ENCODE measurements at places on chromosomes 6 and 20.

GRCh38 chr20:57037689-57038088 lies 228.8 kb downstream of the BMP7 start:
- DNase-seq = no peak

DNA sequence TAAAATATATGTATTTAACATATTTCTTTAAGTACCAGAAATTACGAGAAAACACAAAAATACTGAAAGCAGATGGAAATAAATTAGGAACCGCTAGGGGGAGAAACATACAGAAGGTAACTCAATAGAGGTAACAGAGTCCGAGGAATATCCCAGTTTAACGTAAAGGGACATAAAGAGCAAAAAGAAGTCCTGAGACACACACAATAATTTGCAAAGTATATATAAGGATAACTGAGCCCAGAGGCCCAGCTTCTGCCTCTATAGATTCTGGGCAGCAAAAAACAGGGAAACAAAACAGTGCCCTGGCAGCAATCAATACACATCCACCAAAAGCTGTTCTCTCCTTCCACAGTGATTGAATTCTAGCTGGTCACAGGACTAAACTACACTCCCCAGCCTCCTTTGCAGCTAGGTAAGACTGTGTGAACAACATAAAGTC lies 15.1 kb downstream of the TBC1D32 start:
- DNase-seq = no peak

- no peak for DNase-seq
Observed at GRCh38 chr20:63214514-63214913, 1.4 kb downstream of the YTHDF1 start.

DNA sequence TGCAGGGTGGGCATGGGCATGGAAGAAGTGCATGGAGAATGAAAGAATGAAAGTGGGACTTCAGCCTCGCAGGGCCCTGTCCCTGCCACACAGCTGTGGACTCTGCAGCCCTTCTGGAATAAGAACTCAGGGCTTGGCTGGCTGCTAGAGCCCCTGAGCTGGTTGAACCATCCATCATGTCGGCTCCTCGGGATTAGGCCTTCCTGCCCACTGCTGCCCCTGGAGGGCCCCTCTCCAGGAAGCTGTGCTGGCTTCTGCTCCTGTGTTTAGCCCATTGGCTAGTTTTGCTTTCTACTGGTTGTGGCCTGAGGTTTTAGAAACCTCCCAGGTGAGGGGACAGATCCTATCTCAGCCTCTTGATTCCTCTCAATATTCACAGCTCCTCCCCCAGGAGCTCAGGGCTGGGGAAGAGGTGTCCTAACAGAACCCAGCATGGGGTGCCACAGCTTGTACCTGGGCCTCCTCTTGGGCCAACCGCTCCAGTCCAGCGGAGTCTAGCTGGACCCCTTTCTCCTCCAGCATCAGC lies 7.9 kb downstream of the AARS2 start:
- DNase-seq = no peak

DNA sequence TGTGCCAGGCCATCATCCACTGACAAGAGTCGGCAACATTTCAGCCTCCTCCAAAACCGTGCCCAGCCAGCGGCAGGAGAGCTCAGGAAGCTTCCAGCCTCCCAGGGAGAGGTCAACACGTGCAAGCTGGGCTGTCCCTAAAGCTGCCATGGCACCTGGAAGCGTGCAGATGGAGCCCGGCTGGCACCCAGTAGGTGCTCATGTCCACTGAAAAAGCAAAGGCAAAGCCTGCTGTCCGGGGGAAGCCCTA lies 14.4 kb upstream of the TLDC2 start:
- DNase-seq = no peak

- DNase-seq = no peak
Observed at GRCh38 chr6:111789598-111789997, 83.7 kb downstream of the FYN start.

DNA sequence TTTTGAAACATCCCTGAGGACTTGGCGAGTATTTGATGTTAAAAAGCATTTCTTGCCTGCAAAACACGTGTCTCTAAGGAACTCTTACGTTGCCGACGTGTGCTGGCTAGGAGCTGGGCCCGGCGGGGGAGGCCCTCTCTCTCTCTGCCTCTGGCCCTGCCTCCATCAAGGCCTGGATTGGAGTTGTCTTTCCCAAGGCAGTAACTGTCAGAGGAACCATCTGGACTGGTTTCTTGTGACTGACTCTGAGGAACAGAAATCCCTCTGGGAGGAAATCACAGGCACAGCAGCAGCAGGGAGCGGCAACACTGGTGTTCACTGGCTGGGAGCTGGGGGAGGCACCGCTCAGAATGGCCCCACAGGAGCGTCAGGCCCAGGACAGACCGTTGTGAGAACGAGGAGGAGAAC lies 244.2 kb downstream of the NRN1 start:
- DNase-seq = no peak

DNA sequence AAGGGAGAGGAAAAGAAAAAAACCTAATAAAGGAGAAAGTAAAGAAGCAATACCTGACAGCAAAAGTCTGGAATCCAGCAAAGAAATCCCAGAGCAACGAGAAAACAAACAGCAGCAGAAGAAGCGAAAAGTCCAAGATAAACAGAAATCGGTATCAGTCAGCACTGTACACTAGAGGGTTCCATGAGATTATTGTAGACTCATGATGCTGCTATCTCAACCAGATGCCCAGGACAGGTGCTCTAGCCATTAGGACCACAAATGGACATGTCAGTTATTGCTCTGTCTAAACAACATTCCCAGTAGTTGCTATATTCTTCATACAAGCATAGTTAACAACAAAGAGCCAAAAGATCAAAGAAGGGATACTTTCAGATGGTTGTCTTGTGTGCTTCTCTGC lies 70.8 kb upstream of the RNF146 start:
- no peak for DNase-seq

- DNase-seq = peak; percentile 73
Observed at GRCh38 chr20:51331481-51331880, 211.0 kb downstream of the NFATC2 start.

GRCh38 chr6:80489911-80490635 lies 383.6 kb downstream of the BCKDHB start:
- DNase-seq = no peak

DNA sequence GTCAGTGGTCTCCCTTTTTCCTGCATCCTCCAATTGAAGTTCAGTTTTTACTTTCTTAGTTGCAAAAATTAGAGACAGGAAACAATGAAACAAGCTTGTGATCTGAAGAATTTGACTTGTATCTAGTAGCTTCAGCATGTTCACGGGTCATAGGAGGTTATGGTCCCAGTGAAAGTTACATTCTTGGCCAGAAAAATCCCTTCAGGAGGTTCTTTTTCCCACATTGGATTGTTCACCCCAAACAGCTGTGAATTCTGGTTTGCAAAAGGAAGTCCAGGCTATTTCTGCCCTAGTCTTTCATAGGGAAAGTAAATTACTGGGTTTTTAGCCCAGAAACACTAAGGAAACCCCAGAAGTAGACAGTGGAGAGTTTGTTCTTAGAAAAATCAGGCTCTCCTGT lies 8.1 kb downstream of the ANKS1A start:
- DNase-seq = no peak

DNA sequence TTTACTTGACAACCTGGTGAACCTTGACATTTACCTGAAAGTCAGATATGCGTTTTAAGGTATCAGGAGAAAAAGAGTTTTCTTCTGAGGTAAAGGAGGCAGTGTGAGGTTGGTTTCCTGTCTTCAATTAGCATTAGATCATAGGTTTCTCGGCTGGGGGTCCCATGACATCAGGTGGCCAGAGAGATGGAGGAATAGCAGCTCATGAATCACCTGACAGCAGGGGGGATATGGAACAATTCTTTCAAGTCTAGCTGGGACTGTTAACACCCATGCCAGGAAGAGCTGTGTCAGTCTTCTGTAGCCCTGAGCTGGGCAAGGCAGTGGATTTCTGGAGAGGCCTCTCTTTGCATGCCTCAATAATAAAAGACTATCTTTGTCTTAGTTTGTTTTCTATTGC lies 108.0 kb upstream of the TMEM170B start:
- DNase-seq = no peak

GRCh38 chr6:163405412-163406309 lies 8.9 kb upstream of the QKI start:
- no peak for DNase-seq

- DNase-seq = peak; percentile 25
Observed at GRCh38 chr6:149347067-149347466, 29.6 kb downstream of the TAB2 start.

GRCh38 chr6:139882234-139882633 lies 507.8 kb upstream of the CITED2 start:
- DNase-seq = no peak

GRCh38 chr6:113734982-113735381 lies 122.2 kb upstream of the MARCKS start:
- DNase-seq = no peak

- DNase-seq = no peak
Observed at GRCh38 chr20:52975803-52976531, 3.8 kb downstream of the TSHZ2 start.

- DNase-seq = no peak
Observed at GRCh38 chr6:18139935-18140621, 14.8 kb downstream of the TPMT start.

DNA sequence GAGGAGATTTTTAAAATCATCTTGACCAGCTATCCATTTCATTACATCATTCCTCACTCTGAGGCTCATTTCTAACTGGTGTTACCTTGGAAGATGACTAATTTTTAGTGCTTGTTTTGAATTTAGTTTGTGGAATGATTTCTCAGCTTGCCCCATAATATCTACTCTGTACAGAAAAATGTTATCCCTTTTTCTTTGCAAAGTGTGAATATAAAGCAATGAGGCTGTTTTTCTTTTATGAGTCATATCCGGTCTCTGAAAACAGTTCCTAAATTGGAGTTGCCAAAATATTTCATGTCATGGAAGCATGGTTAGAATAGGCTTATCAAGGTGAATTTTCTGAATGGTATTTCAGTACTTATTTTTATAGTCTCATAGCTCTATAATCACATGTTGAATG lies 43.8 kb downstream of the FUT9 start:
- DNase-seq = no peak

- DNase-seq = no peak
Observed at GRCh38 chr20:33062105-33062824, 8.6 kb downstream of the BPIFB3 start.

GRCh38 chr20:19291818-19292132 lies 79.3 kb downstream of the SLC24A3 start:
- no peak for DNase-seq

GRCh38 chr6:111552958-111553357 lies 52.7 kb downstream of the TRAF3IP2 start:
- no peak for DNase-seq

DNA sequence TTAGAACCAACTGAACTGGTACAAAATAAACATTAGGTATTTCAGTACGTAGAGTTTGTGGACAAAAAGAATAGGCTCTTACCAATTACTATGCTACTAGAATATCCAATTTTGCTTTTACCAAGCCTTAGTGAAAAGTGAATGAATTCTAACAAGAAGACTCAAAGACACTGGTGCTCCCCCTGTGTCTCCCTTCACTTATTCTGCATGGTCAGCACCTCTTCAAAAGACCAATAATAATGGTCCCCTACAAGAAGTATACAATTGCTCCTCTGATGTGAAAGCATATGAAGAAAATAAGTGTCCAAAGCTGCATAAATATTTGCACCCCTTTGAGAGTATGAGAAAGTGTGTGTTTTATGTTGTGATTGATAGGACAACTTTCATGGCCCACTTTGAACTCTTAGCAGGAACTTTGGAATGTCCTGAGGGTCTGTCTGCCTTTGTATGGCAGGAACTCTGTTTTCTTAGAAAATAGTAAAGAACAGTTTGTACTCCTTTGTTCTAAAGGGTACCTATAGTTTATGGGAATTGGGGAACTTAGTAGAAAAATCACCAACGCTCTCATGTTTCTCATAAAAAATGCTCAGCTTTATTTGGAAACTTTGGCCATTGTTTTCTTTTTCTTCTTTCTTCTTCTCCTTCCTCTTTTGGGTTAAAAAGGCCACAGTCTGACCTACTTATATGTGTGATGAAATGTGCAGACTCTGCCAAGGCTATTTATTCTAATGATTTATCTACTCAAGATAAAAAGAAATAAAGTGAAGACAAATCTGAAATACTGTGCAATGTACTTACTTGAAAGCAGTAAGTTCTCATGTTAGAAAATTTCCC lies 352.4 kb downstream of the LAMA2 start:
- peak; percentile 32 for DNase-seq

DNA sequence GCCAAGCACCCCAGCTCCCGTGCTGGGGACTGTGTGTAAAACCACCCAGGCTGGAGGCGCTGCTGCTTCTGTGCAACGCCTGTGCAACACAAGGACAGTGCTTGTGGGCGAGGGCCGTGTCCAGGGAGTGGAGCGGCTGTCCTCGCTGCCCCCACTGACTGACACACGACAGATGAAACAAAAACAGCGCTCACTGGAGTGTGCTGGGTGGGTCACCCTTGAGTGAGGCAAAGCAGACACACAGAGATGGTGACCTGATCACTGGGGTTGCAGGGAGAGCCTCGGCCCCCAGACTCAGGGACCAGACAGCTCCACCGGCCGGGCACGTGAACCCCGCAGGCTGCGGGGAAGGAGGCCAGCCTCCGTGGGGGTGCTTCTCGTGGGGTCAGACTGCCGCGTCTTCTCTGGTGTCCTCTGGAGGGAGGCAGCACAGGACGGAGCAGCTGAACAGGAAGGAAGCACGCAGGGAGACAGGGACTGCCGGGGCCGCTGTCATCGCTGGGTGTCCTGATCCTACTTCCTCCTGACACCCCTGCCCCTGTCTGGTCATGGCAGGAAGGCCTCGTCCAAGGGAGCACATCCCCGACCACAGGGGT lies 75.9 kb upstream of the CST7 start:
- DNase-seq = no peak

- no peak for DNase-seq
Observed at GRCh38 chr6:8064638-8065518, 689 bp upstream of the BLOC1S5 start.

- DNase-seq = no peak
Observed at GRCh38 chr20:49851991-49852390, 39.4 kb downstream of the SLC9A8 start.

DNA sequence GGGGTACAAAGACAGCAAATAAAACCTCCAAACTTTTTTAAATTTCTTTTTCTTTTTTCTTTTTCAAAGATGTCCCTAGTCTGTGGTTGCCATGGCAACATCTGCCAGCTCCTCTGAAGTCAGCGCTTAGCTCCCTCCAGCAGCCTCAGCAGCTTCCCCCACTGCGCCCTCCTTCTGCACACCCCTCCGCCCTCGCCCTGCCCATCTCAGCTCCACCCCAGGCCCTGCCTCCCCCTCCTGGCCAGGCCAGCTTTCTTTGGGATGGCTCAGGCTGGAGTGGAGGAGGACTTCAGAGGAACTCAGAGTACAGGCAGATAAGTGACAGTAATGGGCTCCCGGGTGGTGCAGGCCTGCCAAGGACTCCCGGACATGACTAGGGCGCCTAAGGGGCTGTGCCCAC lies 104.6 kb downstream of the LRFN2 start:
- DNase-seq = no peak

GRCh38 chr20:19396460-19397081 lies 184.1 kb downstream of the SLC24A3 start:
- DNase-seq = no peak
